Activated CD4-positive, alpha-beta T cell treated with anti-CD3 and anti-CD28 coated beads, Interleukin-10, Interleukin-2, amounts not matched to agents 100 ng/mL and 50 ng/mL, durations not matched to agents 16 hours and 8 hours (primary cell): ENCODE measurements at places on chromosomes 16 and 17.

- no peak for DNase-seq
Observed at GRCh38 chr16:49660626-49661025, 195.3 kb downstream of the ZNF423 start.

DNA sequence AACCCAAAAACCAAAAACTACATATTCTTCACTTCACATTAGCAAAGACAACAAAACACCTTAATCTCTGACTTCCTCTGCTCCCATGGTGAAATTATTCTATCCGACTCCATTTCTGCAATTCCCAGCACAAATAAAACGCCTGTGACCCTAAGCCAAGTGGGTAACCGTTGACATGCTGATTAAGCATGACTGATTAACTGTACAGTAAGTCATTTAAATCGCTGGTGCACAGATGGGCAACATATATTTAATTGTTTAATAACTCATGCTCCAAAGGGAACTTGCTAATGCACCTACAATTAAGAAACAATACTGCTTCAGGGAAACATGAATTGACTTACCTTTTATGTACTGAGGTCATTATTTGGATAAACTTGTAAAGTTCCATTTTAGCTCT, 436.7 kb downstream of the KIF2B start:
- DNase-seq: no peak

- no peak for DNase-seq
Observed at GRCh38 chr16:12590409-12590808, 213.3 kb downstream of the CPPED1 start.

GRCh38 chr16:49739381-49739780, 116.5 kb downstream of the ZNF423 start:
- DNase-seq: no peak

GRCh38 chr16:84545114-84545737, 40.8 kb upstream of the MEAK7 start:
- DNase-seq: no peak

DNA sequence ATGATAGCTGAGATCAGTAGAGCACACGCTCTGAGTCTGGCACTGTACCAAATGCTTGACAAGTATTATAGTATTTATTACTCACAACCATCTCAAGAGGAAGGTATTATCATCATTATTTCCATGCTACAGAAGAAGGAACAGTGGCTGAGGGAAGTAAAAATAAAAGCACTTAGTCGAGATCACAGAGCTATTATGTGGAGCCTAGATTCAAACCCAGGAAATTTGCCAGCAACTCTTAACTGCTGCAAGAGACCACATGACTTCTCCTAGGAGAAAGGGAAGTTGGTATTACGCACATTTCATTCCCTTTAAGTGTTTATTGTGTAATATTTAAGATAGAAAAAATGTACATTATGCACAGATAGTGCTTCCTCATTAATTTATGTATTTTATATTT, 1.0 kb upstream of the RHOT1 start:
- no peak for DNase-seq
